ENCODE measurements at places on chromosomes 12 and 14.

GRCh38 chr12:121538699-121539061 is 42.1 kb downstream of the KDM2B start:
- DNase-seq = no peak

- DNase-seq = no peak
These were observed 1.9 kb upstream of the BAZ2A start for GRCh38 chr12:56631790-56632700.

- DNase-seq = no peak
These were observed 10.1 kb downstream of the TBX3 start for GRCh38 chr12:114673901-114674250.

DNA sequence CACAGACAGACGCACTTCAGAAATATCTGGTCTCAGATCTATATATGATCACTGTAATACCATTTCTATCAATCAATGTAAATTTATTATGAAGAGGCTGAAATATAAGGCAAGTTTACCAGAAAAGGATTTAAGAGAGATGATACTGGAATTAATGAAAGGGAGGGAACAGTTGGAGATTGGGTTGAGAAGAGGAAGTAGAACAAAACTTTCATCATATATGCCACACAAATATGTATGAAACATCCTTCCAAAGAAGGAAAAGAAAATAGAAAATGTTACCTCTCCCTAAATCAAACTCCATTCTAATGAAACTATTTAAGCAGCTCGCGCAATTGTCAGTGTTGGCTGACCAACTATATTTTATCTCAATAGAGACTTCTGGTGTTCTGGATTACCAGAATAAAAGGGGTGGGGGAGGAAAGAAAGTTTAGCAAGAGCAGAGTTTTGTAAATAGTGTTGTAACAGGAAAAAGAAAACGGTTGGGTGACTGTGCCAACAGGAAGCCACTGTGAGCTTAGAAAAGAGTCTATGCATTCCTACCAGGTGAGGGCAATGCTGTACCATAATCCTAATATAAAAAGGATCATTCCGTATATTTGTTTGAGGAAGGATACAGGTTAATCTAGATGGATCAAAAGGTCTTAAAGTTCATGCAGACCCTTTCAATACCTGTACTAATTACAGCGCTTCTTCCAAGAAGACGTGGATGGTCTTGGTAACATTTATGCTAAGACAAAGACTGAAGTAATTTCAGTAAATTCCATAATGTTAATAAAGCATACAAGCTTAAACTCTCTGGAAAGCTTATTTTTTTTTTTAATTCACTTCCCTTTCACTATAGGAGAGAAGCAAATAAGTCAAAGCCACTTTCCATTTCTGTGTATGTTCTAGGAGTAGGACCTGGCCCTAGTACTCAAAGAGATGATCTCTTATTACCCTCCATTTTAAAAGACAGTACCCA is 14.5 kb upstream of the LLPH start:
- DNase-seq = no peak

DNA sequence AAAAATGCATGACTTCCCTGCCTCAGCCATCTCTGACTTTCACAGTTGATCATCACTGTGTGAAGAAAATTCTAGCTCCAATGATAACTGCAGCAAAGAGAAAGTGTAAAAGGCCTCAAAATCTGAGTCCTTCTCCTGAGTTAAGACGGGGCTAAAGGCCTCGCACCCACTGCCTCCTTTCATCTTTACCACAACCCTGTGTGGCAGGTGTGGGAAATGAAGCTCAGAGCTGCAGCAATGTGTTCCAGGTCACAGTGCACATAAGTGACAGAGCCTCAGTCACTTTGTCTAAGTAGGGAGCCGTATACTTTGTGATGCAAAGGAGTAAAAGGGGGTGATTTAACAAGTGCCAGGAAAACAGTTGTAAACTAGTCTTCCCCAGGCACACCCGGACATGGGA is 144.7 kb upstream of the TMCC3 start:
- no peak for DNase-seq

GRCh38 chr12:69097619-69098368 is 141.6 kb upstream of the CPSF6 start:
- no peak for DNase-seq

GRCh38 chr12:120830966-120831365 is 73.2 kb downstream of the SPPL3 start:
- no peak for DNase-seq
